ENCODE measurements at places on chromosomes 3 and 15.

GRCh38 chr3:47425383-47425778 lies 44.6 kb downstream of the PTPN23 start:
- no peak for DNase-seq

- DNase-seq, result no peak
Measured at GRCh38 chr3:31919528-31919927, 61.5 kb downstream of the OSBPL10 start.

DNA sequence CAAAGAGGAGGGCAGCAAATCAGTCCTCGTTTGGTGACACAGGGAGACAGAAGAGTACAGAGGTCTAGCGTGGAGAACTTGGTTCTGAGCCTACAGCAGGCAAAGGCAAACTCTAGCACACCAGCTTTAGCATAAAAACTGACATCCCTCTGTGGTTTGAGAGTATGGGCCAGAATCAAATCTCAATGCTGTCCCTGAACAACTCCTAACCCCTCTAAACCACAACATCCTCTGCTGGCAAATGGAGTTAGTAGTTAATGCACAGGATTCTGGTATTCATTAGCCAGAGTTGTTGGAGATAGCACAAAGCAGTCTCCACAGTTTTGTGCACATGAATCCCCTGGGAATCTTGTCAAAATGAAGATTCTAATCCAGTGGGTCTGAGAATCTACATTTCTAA lies 315.8 kb downstream of the NTRK3 start:
- DNase-seq, result no peak

DNA sequence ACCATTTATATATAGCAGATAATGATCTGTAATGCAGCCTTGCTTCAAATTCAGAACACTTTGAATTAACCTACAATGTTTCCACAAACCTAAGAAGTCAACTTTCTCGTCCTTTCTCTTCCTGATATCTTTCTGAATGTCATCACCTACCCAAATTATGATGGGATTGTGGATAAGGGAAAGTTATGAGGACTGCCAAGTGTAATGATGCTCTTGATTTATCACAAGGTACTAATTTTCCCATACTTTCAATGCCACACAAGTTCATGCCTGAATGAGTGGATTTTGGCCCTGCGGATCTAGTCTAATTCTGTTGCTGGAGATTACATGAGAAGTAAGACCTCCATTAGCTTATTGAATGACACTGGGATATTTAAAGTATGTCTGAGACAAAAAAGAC lies 82.6 kb upstream of the NANOGP8 start:
- DNase-seq, result no peak

- no peak for DNase-seq
Measured at GRCh38 chr3:194259982-194260766, 91.0 kb downstream of the CPN2 start.

DNA sequence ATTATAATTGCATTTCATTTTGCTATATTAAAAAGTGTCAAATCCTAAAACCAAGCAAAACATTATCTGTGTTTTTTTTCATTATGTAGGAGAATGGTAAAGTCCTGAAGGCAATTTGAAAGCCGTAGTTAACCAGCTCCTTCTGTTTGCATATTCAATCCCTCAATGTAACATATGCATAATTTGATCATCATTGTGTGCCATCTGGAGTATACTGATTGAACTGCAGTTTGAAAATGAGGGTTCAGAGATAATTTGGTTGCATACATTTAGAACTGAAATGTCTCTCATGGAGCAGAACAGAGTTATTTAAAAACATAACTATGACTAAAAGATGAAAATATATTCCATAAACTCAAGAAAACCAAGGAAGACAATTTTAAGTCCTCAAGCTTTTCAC lies 518.6 kb downstream of the GBE1 start:
- DNase-seq, result no peak

- DNase-seq, result no peak
Measured at GRCh38 chr3:169998668-169999131, 32.1 kb downstream of the SEC62 start.

- no peak for DNase-seq
Measured at GRCh38 chr3:108403686-108404345, 106.6 kb downstream of the MYH15 start.

- no peak for DNase-seq
Measured at GRCh38 chr15:41779662-41780157, 5.4 kb downstream of the MAPKBP1 start.

DNA sequence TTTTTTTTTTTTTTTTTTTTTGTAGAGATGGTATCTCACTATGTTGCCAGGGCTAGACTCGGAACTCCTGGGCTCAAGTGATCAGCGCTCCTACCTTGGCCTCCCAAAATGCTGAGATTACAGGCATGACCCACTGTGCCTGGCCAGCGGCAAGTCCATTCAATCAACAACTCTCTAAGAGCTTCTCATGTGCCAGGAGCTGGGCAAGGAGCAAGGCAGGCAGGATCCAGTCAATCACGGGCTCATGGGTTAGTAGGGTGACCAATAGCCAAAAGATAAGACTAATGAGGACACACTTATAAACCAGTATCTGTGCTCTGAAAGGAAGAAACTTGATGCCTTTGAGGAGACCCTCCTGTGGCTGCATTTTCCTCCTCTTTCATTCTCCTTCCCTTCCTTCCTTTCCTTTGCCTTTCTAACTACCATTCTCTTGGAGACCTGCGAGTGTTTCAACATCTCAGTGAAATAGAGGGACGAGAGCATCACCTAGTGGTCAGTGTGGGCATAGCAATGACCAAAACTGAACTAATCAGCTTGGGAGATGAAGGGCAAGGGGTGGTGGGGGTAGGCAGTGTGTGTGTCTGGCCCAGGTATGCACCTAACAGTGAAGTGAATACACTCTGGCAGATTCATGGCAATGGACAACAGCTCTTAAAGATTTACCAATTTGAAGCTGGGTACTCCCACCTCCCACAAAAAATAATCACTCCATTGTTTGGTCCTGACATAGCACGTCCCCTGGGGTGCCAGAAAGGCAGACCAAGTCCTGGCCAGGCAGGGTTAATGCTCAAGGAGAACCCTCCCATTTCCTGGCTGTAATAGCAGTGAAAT lies 6.3 kb downstream of the RPP25 start:
- peak; percentile 28 for DNase-seq

DNA sequence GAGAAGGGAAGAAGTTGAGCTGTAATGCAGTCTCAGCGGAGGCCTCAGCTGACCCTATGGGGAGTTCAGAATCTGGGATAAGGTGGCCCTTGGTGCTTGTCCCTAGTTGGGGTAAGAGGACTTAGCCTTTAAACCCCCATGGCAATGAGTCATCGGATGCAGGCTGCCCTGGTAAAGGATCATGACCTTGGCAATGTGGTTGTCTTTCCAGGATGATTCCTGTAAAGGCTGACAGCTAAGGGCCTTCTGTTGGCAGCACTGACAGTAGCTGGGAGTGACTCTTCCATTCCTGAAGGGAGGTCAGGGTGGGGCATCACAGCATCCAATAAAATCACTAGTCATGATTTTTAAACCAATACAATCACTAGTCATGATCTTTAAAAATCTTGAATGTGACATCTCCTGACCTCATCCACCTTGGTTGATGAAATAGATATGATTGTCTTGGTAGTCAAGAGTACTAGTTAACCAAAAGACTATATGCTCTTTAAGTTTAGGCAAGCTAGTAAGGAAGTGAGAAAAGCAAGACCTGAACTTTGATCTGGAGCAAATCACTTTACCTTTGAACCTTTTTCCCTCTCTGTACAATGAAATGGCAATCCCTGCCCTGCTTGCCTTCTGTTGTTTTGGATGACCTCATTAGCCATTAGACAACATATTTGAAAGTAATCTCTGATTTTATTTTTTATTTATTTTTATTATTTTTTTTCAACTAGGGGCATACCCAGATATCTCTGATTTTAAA lies 71.3 kb upstream of the CACNA1D start:
- no peak for DNase-seq

DNA sequence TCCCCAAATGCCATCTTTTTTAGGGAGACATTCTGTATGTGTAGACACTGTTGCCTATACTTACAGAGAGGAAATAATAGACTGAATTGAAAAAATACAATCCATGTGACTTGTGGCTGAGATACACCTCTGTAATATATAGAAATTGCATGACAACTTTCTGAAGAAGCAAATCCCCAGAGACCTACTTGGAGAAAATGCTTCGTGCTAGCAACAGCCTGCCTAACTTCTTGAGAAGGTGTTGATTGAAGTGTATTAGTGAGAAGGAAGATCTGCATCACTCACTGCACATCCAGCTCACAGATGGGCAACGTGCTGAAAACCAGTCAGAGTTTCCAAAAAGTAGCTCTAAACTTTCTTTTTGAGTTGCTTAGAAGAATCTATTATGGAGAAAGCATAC lies 404.1 kb downstream of the EPHB1 start:
- DNase-seq, result no peak

DNA sequence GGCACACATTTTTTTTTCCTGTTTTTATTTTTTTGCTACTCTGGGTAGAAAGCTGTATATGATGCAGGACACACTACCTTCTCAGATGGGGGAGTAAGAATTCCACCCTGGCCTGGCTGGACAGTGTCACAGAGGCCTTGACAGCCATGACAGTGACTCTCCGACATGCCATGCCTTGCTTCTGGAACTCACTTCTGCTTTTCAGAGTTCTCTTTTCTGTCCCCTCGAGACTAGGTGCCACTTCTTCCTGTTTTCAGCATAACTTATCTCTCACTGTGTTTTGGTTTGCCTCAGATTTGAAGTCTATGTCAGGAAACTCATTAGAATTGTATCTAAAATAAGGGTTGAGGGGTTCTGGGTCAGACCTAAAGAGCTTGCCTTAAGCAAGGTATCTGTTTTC lies 69.1 kb upstream of the SEC13 start:
- no peak for DNase-seq

- DNase-seq, result no peak
Measured at GRCh38 chr3:187848401-187848800, 103.1 kb upstream of the BCL6 start.

DNA sequence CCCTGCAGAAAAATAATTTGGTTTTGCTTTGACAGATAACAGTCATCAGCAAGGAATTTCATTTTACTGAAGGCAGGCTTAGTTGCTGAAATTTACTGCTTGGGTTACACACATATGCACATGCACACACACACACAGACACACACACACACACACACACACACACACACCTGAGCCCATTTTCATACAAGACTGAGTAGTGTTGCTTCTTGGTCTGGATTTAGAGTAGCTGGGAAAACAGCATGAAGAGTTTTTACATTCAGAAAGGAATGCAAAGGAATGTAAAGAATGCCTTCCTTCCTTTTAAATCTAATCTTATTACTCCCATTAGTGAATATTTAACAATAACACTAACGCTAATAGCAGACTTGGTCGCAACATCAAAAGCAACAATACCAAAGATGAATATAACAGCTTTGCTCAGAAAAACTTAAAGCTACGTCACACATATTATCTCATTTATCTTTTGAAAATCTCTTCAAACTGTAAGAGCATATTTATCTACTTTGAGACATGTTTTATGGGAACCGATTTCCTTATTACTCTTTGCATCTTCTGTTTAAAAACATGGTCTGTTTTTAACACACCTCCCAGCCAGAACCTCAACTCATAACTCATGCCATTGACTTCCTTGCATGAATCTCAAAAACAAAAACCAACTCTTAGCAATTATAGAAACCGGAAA lies 32.5 kb downstream of the RFTN1 start:
- no peak for DNase-seq

- no peak for DNase-seq
Measured at GRCh38 chr3:112746675-112747280, 99.9 kb downstream of the CD200R1L start.
